ENCODE measurements at places on chromosomes 6 and 20. TPM values are rescaled to one million over a fixed set of nuclear protein-coding genes. Genes with fewer than 3 reads are reported as not detected.

BHLHE23 gene
- not detected for total RNA-seq

HAO1 gene
- not detected for total RNA-seq

OVOL2 gene
- 12.6 TPM for total RNA-seq

SRMS gene
- not detected for total RNA-seq

TXNDC5 gene
- total RNA-seq: 132 TPM

HDAC2 gene
- total RNA-seq: 51.9 TPM

Measured in thyroid gland (tissue), 4 donors.